Mesothelial cell of epicardium (in vitro differentiated cells): ENCODE measurements at places on chromosomes 16 and 17. TPM values are rescaled to one million over a fixed set of nuclear protein-coding genes. Genes with fewer than 3 reads are reported as not detected.
A peak's percentile ranks its signal among the peaks of the same experiment; 100 is the strongest.

The ADAP2 gene
- 0.36 to 2.3 TPM (median 1.9 TPM) in 3 replicates for total RNA-seq

The SCNN1G gene
- total RNA-seq = 0.09 TPM in 1 of 3 replicates, not detected in the others

The CFAP119 gene
- total RNA-seq = 6.0 to 7.4 TPM (median 6.3 TPM) in 3 replicates

The MFSD6L gene
- 3.0 to 4.4 TPM (median 4.0 TPM) in 3 replicates for total RNA-seq

The COX10 gene
- 18.2 to 20.3 TPM (median 18.4 TPM) in 3 replicates for total RNA-seq

The HSD11B2 gene
- 3.0 to 4.1 TPM (median 3.7 TPM) in 3 replicates for total RNA-seq

The NDEL1 gene
- total RNA-seq = 60.2 to 63.3 TPM (median 61.2 TPM) in 3 replicates

GRCh38 chr17:80429356-80430275, 14.6 kb downstream of the ENDOV start:
- no peak for DNase-seq

DNA sequence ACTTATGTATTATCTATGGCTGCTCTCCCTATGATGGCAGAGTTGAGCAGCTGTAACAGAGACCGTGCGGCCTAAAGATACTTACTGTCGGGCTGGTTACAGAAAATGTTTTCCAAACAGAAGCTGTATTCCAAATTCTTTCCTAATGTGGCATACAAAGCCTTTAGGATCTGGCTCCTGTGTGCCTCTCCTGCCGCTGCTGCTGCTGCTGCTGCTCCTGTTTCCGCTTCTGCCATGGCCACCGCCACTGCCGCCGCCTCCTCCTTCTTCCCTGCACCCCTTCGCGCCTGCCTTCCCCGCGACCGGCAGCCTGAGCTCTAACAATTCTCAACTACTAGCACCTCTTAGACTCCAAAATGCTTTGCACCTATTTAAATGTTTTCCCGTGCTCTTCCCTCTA, 263.9 kb upstream of the TBX2 start:
- no peak for DNase-seq

GRCh38 chr16:305916-306626, 23.1 kb downstream of the PDIA2 start:
- DNase-seq = no peak

- DNase-seq = no peak
Observed at GRCh38 chr17:42193969-42194899, at the start of gene GHDC. GHDC (minus strand) TSS chr17:42194494; CDS start chr17:42193581, 913 bp downstream.

- no peak for DNase-seq
Observed at GRCh38 chr17:80598813-80599545, 54.3 kb downstream of the RPTOR start.

DNA sequence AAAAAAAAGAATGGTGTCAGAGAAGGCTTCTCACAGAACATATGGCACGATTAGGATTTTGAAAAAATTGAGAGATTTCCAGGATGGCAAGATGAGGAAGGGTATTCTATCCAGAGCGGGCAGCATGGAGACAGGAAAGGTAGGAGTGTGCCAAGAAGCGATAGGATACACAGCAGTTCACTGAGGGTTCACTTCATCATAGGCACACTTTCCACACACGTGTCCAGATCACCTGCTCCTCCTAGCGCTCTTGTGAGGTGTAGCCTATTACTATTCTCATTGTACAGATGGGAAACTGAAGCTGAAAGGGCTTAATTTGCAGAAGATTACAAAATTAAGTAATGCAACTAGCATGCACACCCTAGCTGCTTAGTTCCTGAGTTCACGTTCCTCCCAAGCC, 6.2 kb upstream of the ELAC2 start:
- no peak for DNase-seq

DNA sequence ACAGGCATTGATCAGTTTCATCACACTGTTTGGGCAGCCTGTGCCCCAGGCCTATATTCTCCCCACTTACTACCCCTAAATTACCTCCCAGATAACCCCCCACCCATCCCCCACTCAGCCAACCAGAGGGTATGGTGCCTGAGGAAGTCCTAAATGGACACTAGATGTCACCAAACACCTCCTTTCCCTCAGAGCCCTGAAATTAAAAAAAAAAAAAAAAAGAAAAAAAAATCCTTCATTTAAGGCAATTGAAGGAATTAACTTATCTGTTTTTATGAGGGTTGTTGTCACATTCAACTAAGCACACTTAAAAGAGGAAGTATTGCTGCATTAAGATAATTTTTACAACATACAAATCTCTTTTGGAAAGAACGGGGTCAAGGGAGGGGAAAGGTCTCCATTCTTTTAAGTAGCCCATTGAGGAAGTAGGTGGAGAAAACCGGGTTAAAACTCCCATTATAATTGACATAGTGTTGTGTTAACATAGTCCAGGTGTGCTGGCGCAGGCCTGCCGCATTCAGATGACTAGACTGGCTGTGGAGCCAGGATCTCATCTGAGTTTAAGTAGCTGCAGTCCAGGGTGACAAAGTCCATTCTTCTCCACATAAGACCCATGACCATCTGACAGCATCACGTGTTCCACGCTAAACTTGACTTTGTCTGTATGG, 46.3 kb downstream of the SNX11 start:
- no peak for DNase-seq

GRCh38 chr17:81302324-81302723, 7.2 kb upstream of the SLC38A10 start:
- DNase-seq = no peak

- DNase-seq = no peak
Observed at GRCh38 chr17:72510351-72511016, 389.7 kb downstream of the SOX9 start.

DNA sequence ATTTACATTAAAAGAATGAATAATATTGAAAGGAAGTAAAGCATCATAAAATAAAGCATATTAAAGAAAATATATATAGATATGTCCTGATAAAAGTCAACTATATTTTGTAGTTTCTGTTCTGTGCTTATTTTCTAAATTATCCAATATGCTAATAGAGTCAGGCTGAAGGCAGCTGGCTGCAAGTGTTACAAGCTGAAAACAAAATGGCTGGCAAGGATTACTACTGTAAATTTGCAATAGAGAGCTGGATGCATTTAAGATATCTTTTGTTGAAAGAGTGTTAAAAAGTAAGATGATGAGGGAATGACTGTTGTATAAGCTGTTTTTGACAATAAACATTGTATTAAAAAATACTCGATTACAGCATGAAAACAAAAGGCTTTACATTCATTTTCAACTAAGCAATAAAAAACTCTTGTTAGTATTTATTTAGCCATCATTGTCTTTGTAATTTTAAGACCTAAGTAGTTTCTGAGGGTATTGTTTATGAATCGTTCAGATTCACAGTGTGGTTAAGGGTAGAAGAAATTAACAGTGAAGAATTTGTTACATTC, 76.3 kb downstream of the TANC2 start:
- DNase-seq = no peak

GRCh38 chr16:88924834-88925539, 52.0 kb downstream of the CBFA2T3 start:
- DNase-seq = no peak

DNA sequence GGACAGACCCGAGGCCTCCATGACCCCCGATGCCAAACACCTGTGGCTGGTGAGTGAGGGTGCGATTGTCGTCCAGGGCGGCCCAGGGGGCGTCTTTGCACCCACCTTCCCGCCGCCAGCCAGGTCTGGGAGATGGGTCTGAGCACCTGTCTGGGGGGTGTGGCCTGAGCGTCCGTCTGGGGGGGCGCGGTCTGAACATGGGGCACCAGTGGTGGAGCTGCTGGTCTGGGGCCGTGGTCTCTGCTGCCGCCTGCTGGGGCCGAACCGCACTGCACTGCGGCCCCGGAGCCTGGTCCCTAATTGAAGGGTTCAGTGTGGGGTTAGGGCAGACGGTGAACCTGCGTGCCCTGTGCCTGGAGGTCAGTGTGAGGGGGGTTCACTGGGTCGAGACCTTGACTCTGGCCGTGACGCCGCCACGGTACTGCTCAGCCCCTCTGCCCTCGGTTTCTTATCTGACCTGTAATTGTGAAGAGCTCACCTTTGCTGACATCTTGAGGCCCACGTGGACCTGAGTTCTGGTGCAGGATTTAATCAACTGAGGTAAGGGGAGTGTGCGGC, 12.6 kb upstream of the TCF25 start:
- no peak for DNase-seq

DNA sequence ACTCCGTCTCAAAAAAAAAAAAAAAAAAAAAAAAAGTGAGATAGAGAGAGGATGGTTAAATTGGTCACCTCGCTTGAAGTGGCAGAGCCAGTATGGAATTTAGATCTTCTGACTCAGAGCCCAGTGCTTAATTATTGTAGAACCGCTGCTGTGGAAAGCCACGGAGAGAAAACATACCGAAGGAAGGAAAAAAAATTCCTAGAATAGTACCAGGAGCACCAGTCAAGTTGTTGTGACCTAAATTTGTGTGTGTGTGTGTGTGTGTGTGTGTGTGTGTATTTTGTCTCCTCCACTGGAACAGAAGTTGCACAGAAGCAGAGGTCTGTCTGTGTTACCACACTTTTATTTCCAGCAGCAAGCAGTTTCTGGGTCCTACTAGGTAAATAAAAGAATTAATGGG, 10.6 kb upstream of the NUP85 start:
- no peak for DNase-seq

DNA sequence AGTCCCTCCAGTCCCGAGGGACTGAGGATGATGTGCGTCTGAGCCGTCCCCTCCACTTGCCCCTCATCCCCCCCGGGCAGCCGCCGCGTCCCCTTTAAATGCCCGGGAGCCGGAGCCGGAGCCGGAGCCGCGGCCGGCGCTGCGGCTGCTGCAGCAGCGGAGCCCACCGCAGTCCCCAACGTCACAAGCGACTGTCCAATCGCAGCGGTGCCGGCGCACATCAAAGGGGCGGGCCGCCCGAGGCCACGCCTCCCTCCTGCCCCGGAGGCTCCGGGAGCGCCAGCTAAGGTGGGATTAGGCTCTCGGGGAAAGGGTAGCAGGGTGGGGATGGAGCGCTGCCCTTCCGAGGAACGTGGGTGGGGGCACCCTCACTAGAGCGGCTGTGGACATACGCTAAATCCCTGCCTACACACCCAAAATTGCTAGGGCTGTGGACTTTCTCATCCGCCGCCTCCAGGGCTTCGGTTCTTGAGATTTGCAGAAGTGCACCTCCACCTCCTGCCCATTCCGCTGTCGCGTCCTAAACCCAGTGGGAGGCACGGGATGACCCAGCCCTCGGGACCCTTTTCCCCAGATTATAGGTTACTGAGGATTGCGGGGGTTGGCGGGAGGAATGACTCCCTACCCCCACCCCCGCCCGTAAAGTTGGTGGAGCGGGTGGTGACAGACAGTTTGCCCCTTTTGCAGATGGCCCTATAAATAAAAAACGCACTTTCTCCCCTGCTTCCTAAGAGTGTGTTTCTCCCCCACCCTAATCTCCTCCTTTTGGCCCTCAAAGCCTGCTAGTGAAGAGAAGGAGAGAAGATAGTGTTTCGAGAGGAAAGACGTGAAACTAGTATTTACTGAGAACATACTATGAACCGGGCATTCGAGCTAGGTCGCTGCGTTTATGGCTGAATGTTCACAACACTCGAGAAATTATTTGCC, at the start of gene PHOSPHO1:
Gene PHOSPHO1 (minus strand): TSS at position 152 of the 927 bp plus-strand sequence. CDS start 4,096 bp downstream, outside the sequence.
- peak; percentile 95 for DNase-seq

DNA sequence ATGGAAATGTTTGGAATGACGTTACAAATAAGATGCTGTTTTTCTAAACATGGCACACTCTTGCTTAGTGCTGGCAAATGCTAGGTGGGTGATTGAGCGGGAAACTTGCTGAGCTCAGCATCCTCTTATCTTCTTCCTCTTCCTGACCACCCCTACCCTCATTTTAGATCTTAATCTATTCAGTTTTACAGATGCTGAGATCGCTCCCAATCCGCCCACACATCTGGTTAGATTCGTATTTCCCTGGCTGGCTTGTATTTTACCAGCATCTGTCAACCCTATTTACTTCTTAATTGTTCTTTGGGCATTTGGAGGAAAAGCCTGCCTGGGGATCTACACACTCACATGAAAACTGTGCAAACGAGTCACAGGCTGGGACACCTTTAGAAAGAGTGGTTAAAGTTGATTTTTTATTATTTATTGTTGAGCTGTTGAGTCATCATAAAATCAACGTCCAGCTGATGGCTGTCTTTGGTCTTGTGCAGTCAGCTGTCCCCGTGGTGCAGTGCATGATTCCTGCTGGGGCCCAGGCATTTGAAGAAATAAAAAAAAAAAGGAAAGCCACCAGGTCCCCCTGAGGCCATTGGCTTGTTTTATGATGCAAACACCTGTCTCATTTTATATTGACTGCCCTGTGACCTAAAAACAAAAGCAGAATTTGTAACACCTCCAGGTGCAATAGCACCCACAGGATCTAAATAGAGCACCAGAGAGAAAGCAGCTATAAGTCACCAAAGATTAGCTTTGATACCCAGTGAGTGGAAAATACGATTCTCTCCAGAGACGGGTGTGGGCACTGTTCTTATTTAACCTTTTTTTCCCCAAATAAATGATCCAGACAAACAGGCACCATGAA, 258.6 kb downstream of the HS3ST3B1 start:
- no peak for DNase-seq

- DNase-seq = no peak
Observed at GRCh38 chr17:15890279-15890892, 54.5 kb upstream of the ADORA2B start.

DNA sequence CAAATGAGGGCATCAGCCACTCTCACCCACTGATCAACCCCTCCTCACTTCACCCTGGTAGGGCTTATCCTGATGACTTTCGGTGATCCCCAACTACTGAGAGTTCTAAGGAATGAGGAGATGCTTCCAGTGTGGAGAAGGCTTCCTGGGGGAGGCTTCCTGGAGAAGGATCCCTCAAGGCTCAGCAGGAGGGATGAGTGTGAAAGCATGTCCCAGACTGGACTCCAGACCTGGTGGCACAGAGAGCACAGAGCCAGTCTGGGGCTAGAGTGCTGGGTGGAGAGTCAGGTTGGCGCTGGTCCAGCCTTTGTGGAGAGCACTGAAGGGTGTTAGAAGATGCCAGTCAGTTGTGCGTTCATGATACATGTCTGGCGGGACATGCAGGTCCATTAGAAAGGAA, 53.7 kb downstream of the PLD6 start:
- DNase-seq = no peak

DNA sequence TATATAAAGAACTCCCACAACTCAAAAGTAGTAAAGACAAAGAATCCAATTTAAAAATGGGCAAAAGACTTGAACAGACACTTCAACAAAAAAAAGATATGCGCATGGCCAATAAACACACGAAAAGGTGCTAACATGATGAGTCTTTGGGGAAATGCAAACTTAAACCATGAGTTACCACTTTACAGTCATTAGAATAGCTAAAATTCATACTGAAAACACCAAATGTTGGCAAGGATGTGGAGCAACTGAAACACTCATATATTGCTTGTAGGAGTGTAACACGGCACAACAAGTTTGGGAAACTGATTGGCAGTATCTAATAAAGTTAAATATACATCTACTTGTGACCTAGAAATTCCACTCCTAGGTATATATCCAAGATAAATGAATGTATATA, 3.0 kb upstream of the PIK3R5 start:
- DNase-seq = no peak

GRCh38 chr16:35733278-35733965, 2274.0 kb downstream of the TP53TG3F start:
- DNase-seq = no peak

- no peak for DNase-seq
Observed at GRCh38 chr16:9102379-9102778, 10.9 kb downstream of the HAPSTR1 start.

- no peak for DNase-seq
Observed at GRCh38 chr17:692116-692515, 22.5 kb downstream of the VPS53 start.

- DNase-seq = peak; percentile 55
Observed at GRCh38 chr16:25691519-25692091, at the start of gene HS3ST4. HS3ST4 (plus strand) TSS chr16:25691959.
